ENCODE measurements at places on chromosomes 7 and 10. TPM values are rescaled to one million over a fixed set of nuclear protein-coding genes. Genes with fewer than 3 reads are reported as not detected.

The PIK3AP1 gene
- 2.9 TPM for total RNA-seq

The ENTPD7 gene
- 14.3 TPM for total RNA-seq

The NXPH1 gene
- total RNA-seq: 0.40 TPM

The TSPAN33 gene
- total RNA-seq: 47.1 TPM

The WNT2 gene
- total RNA-seq: not detected

The TBATA gene
- not detected for total RNA-seq

The MUC12 gene
- 7.0 TPM for total RNA-seq

The SFRP4 gene
- not detected for total RNA-seq

The SLC35B4 gene
- 41.5 TPM for total RNA-seq

The SLC16A9 gene
- 11.2 TPM for total RNA-seq

The SKIDA1 gene
- 8.2 TPM for total RNA-seq

The OR13A1 gene
- total RNA-seq: not detected

The JAZF1 gene
- 21.8 TPM for total RNA-seq

- DNase-seq: no peak
These were observed 42.1 kb upstream of the ADRA2A start for GRCh38 chr10:111034598-111035310.

GRCh38 chr7:91720260-91720937 is 160.1 kb downstream of the MTERF1 start:
- DNase-seq: no peak

GRCh38 chr10:104304927-104305326 is 33.3 kb downstream of the ITPRIP start:
- DNase-seq: no peak

DNA sequence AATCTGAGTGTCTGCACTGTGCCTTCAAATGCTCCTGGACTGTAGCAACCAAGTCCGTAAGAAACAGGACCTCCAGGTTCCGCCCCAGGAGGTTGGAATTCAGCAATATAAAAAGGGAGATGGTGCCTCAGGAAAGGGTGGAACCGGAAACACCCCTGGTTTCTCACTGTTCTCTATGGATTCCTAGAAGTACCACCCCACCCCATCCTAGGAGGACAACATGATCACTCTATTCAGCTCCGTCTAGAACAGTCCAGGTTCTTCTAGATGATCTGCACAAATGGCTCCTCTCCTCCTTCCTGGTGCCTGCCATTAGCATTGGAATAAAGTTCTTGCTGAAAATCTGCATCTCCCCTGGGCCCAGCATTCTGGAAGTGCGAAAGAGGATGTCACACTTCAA is 7.6 kb upstream of the ZNF12 start:
- DNase-seq: no peak

DNA sequence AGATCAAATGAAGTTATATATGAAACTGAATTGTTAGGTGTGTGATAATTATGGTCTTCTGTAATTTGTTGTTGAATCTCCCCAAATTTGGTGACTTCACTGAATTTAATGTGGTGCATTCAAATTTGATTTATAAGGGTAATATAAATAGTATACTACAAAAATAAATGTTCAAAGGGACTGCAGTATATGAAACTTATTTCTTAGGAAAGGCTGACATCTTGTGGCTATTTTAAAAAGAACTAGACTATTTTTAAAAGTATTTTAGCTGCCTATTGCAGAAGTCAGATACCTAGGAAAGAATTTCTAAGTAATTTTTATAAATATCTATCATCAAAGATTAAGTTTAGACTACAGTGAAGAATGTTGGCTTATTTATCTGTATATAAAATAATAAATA is 36.6 kb downstream of the ATRNL1 start:
- no peak for DNase-seq

GRCh38 chr10:103058034-103058433 is 135.0 kb downstream of the NT5C2 start:
- no peak for DNase-seq

GRCh38 chr7:130345136-130345535 is 520 bp downstream of the CPA5 start:
- no peak for DNase-seq

- no peak for DNase-seq
These were observed 144.5 kb upstream of the YAE1 start for GRCh38 chr7:39421661-39422060.

DNA sequence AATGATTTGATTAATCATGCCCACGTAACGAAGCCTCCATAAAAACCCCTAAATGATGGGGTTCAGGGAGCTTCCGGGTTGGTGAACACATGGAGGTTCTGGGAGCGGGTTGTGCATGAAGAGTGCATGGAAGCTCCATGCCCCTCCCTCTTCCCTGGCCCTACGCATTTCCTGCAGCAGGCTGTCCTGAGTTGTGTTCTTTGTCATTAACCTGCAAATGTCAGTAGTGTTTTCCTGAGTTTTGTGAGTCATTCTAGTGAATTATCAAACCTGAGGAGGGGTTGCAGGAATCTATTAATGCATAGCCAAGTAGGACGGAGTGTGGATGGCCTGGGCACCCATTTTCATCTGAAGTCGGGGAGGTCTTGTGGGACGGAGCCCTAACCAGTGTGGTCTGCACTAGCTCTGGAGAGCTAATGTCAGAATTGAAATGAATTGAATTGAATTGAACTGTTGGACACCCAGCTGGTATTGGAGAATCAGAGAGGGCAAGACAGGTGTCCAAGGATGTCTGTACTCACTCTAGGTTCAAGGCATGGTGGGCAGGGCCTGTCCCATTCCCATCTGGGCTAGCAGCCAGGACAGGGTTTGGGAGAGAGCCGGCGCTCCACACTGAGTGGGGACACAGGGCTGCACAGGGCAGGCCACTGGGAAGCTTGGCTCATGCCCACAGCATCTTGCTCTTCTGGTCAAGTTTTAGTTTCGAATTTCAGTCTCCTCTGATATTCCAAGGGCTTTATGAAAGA is 22.3 kb upstream of the ARHGAP22 start:
- no peak for DNase-seq

GRCh38 chr10:75532253-75532924 is 101.0 kb downstream of the LRMDA start:
- DNase-seq: no peak

GRCh38 chr10:88883448-88883809 is 3.4 kb downstream of the STAMBPL1 start:
- no peak for DNase-seq

- DNase-seq: no peak
These were observed 35.7 kb upstream of the DYNC1I1 start for GRCh38 chr7:95736635-95737034.

GRCh38 chr10:11884706-11885423 is 61.7 kb downstream of the PROSER2 start:
- DNase-seq: no peak

DNA sequence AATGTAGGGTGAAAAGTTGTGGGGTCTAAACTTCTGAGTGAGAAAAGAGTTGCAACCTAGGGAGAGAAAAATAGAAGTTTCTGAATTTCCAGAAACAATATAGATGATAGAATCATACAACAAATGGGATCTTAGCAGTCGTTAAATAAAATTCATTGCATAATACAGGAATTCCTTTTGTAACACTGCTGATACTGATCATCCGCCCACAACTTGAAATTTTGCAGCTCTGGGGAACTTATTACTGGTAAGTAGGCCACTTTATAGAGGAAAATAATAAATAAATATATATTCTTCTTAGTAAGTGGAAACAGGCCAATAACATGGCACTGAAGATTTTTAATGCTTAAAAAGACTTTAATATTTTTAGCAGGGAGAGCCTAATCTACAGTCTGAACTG is 81.9 kb upstream of the SMIM30 start:
- no peak for DNase-seq

DNA sequence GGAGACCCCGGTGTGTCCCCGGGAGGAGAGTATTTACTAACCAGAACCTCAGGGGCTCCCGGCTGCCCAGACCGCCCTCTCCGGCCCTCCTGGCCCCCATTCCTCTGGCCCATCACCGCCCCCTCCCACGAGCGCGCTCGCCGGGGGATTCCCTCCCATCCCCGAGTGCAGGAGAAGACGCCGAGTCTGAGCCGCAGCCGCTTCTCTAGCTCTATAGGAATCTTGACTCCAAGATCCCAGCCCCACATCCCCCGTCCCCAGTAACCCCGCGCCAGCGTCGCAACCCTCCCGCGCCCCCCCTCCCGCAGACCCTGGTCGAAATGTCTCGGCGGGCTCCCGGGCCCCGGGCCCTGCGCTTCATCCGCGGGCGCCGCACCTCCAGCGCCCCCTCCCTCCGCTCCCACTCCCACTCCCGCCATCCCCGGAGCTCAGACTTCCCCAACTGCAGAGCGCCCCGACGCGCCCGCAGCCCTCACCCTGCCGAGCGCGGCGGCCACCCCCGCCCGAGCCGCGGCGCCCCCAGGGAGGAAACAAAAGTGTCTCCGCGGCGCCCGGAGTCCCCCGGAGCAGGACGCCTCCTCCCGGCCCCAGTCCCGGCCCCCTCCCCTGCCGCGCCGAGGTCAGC is 541 bp downstream of the ELMO1 start:
- DNase-seq: no peak

- DNase-seq: no peak
These were observed 171.4 kb upstream of the NUPR2 start for GRCh38 chr7:56287429-56288138.

DNA sequence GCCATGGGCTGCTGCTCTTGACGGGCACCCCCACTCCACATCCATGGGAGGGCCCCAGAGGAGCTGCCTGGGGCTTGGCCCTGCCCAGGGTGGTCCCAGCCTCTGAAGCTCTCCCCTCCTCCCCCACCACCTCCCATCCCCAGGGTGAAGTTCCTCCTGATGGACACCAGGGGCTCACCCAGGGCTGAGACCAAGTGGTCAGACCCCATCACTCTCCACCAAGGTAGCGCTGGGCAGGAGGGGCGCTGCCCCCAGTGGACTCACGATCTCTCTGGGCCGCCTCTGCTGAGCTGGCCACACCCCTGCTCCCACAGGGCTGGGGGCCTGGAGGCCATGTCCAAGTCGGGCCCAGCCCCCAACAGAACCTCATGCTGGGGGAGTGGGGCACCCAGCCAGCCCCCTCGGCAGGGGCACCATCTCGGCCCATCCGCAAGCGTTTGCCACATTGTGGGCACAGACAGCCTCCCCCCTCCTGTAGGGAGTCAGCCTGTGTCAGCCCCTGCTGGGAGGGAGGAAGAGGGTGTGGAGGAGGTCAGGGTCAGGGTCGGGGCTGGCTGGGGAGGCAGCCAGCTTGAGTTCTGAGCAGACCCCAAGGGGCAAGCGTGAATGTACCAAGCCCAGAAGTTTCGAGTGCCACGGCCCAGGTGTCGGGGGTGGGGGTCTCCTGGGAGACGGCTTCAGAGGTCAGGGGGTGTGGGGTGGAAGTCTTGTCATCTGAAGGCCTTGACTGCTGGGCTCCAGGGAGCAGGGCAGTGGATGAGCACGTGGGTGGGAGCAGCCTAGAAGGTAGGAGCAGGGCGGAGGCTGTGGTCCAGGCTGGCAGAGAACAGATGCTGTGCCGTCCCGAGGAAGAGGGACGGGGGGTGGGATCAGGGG is 2.8 kb downstream of the UPK3B start:
- DNase-seq: peak; percentile 65

GRCh38 chr7:77753173-77753572 is 45.1 kb downstream of the TMEM60 start:
- DNase-seq: no peak

DNA sequence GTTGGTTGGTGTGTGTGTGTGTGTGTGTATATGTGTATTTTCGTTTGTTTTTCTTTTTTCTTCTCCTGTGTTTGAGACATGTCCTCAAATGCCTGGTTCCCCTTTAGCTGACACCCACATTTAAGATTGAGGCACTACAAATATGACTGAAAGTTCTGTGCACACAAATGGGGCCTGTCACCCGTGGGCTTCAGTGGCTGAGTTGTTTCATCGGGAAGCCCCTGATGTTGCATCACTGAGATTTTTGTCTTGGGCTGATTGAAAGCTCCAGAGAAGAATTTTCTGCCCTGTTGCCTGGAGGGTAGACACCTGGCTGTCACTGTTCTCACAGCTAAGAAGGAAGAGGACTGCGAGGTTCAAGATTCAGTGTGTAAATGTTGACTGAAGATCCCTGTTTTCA is 283.8 kb upstream of the C7orf33 start:
- no peak for DNase-seq

GRCh38 chr7:23960361-23960760 is 250.3 kb downstream of the STK31 start:
- no peak for DNase-seq

GRCh38 chr10:61688551-61689308 is 26.0 kb downstream of the CABCOCO1 start:
- no peak for DNase-seq

DNA sequence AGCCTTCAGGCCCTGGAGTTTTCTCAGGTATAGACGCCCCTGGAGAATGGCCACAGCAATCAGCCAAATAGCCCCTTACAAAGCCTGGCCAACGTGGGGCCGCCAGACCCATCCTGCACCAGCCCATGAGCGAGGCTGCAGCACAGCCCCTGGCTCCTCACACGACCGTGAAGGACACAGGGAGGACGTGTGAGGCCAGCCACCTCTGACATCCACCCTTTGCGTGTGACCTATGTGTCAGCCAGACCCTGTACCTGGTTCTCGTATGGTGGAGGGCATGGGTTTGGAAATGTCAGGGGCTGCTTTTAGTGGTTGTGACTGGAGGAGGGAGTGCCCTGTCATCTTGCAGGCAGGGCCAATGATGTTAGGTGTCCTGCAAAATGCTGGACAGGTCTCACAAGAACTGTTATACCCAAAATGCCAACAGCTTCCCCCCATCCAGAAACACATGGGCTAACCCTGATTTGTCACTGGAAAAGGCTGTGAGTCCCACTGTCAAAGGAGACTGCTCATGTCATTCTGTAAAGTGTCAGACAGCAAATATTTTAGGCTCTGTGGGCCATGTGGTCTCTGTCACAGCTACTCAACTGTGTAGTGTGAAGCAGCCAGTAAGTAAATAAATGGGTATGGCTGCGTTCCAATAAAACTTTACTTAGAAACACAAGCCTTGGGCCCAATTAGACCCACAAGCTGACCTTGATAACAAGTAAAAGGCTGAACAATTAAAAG is 30.0 kb downstream of the NOD1 start:
- no peak for DNase-seq

Measured in H1 (cell line).